Stimulated activated CD4-positive, alpha-beta T cell treated with anti-CD3 and anti-CD28 coated beads, Interleukin-4, amount 100 ng/mL, for 24 hours (primary cell): ENCODE measurements at places on chromosomes 1 and 21.

GRCh38 chr1:199122532-199123311, 483.9 kb downstream of the PTPRC start:
- DNase-seq: no peak

- DNase-seq: no peak
These were observed 72.2 kb upstream of the PPIH start for GRCh38 chr1:42586016-42586415.

- DNase-seq: no peak
These were observed 89.2 kb downstream of the ADSS2 start for GRCh38 chr1:244362476-244362875.

GRCh38 chr1:119007670-119008482, 19.7 kb upstream of the TBX15 start:
- DNase-seq: no peak

- no peak for DNase-seq
These were observed 186.9 kb downstream of the RRAGC start for GRCh38 chr1:38672692-38673091.
